Stimulated activated CD4-positive, alpha-beta T cell treated with anti-CD3 and anti-CD28 coated beads, Interleukin-2, amount 100 ng/mL, for 24 hours (primary cell): ENCODE measurements at places on chromosomes 7 and 10.
A peak's percentile ranks its signal among the peaks of the same experiment; 100 is the strongest.

- no peak for DNase-seq
Measured at GRCh38 chr10:102753718-102754117, 10.0 kb downstream of the WBP1L start.

- no peak for DNase-seq
Measured at GRCh38 chr10:129710510-129710847, 243.4 kb downstream of the MGMT start.

DNA sequence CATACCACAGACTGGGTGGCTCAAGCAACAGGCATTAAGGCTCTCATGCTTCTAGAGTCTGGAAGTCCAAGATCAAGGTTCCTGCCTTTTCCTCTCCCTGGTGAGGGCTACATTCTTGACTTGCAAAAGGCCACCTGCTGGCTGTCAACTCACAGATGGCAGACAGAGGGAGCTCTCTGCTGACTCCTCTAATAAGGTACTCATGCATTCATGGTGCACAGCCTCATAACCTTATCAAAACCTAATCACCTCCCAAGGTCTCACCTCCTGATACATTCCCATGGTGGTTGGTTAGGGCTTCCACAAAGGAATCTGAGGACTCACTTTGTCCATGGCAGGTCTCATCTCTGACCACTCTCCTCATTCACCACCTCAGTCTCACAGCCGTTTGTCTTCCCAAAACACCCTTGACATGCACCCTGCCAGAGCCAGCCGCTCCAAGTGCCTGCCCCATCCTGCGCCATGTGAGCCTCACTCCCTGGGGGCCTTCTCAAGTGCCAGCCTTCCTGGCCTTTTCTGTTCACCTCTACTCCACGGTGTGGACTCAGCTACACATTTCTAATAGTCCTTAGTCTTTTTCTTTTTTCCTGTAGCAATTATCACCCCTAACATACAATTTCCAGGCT lies 400.3 kb upstream of the ADARB2 start:
- DNase-seq: peak; percentile 4

GRCh38 chr10:125878957-125879835 lies 1.9 kb downstream of the DHX32 start:
- DNase-seq: no peak

DNA sequence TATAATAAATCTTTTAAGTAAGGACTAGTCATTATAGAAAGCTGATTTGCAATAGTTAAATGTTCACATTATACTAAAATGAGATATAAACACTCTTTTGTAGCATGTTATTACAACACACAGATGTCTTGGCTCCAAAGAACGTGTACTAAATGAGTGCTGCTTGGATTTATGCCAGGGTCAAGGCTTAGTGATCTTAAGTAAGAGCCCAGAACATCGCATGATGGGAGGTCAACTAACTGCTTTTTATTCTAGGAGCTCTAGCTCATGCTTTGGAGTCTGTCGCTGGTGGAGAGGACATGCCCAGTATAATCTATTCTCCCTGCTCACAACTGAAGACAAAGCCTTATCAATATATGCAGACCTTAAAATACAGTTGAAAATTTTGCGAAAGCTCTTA lies 315.1 kb downstream of the BBS9 start:
- no peak for DNase-seq

DNA sequence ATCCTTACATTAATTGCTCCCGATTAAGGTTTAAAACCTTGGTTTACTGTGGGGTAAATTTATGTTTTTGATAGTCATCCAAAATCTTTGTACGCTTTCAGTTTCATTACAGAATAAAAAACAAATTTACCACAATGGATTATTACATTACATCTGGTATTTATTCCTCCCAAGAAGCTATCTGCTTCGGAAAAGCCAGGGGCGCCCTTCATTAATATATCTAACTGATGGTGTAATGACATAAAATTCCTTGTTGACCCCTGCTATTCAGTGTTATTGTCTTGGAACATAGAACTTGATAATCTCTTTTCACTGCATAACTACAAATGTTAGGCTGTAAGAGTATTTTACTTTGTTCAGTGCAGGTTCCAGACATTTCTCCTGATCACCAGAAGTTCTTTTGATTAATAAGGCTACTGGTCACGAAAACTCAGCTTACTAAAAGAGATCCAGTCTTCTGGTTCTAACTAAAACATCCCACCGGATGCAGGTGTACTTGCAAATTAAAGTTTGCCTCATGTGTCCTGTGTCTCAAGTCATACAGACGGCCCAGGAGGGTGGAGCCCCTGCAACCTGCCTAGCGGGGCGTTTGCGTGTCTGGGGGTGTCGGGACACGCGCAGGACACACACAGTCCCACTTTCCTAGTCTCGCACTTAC lies 581 bp upstream of the GLCCI1 start:
- DNase-seq: no peak

DNA sequence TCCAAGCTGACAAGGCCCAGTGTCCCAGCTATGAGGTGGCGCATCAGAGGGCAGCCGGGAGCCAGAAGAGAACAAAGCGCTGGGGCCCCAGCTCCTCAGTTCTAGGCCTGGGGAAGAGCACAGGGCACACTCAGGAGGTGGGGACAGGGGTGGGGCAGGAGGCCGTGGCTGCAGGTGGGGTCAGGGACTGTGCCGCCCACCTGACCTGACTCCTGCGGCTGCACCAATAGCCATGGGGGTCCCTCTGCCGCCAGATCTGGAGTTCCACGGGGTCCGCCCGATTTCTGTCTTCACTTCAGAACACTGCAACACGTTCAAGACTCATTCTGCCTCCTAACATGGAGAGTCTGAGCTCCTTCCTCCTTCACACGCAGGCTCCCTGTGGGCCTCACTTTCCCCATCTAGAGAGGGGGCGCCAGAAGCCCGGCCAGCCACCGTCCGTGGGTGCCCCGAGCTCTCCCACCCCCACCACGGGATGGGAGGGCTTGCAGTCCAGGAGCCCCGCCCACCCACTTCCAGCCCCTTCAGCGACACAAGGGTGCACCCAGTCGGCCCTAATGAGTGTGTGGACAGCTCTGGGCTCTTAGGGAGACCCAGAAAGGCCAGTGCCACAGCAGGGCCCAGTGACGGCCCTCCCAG lies 278.3 kb downstream of the MAD1L1 start:
- no peak for DNase-seq

- DNase-seq: no peak
Measured at GRCh38 chr10:6643962-6644361, 63.9 kb upstream of the PRKCQ start.

GRCh38 chr10:88545359-88545758 lies 37.8 kb downstream of the RNLS start:
- no peak for DNase-seq

DNA sequence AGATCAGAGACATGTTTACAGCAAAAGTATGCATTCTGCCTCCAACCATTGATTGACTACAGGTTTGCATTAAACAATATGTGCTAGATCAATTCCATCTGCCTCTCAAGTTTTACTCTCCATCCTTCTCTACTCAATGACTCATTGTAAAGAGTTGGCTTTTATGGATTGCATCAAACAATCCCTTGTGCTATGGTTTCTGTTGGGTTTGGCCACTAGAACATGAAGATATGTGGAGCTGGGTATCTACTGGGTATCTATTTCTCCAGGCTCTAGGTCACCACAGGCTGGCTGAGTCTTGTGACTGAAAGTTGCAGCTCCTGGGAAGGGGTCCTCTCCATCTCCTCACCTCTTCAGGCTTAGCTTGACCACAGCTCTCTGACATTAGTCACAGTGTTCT lies 204.7 kb downstream of the DGKI start:
- DNase-seq: no peak

GRCh38 chr10:48213047-48213446 lies 61.4 kb downstream of the FRMPD2 start:
- no peak for DNase-seq

DNA sequence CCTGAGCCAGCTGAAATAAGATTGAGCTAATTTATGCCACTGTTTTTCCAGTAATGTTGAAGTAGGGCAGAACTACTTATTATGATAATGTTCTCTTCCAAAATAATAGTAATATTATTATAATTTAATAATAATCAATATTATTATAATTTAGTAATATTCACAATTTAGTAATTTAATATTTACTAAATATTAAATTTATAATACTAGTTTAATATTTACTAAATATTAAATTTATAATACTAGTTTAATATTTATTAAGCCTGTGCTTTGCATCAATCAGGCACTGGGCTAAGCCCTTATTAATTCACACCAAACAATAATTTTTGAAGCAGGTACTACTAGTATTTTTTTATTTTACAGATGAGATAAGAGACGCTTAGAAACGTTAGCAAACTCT lies 170.1 kb downstream of the BBS9 start:
- DNase-seq: no peak

DNA sequence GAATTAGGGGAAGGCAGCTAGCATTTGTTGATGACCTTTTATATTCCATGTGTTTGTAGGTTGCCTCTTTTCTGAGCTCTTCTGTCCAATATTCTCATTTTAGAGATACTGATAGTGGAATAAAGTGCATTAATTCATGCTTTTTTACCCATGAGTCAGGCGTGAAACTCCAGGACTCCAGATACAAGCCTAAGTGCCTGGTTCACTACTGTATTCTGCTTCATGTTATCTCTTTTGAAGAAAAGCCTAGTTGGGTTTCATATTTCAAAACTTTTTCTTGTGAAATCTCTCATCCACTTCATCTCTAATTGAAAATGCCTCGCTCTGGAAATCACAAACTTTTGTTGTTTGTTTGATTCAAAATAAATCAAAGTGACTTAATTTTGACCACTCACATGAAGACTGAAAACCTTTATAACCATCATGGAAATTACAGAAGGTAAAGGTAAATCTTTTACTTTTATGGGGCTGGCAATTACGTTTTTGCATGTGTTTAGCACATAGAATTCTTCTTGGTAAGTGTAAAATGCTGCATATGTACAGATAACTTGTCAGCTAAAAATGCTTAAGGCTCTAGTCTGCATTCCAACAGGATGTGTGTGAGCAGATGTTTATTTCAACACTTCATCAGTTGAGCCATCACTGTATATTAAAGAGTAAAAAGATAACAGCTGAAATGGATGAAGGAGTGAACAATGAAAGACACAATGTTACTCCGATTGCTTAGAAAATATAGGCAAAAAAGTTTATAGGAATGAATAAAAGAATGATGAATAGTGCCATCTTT lies 961.8 kb upstream of the CELF2 start:
- no peak for DNase-seq

- DNase-seq: no peak
Measured at GRCh38 chr7:23136216-23136615, 30.6 kb downstream of the KLHL7 start.

- peak; percentile 39 for DNase-seq
Measured at GRCh38 chr10:87850742-87851205, 12.6 kb downstream of the KLLN start.

DNA sequence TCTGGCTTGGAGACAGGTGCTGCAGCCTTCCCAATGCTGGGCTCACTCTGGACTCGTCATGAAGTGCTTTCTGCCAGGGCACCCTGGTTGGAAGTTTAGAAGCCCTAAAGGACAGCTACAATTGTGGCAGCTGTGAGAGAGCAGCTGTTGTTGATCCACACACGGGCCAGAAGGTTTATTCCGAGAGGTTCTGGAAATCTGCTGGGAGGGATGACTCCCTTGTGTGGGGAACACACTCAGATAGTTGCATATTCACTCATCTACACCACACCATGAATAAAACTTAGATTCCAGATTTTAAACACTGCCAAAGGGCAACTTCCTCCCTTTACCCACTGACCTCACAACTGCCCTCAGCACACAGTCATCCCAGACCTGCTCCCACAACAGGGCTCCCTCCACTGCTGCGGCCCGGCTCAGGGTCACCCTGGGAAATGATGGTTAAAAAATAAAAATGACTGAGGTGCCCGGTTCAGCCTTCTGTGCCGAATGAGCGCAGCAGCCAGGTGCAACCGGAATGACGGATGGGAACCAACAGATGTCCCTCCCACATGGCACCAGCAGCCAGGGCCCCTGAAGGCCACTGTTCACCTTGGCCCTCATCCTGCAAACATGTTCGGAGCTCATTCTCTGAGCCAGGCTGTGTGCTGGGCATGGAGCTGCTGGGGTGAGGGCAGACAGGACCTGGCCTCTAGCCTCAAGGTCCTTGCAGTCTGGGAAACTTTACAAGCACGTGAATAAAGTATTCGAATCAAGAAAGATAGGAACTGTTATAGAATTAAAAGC lies 40.2 kb downstream of the ASB13 start:
- no peak for DNase-seq

- no peak for DNase-seq
Measured at GRCh38 chr10:111083222-111084095, 6.6 kb downstream of the ADRA2A start.

GRCh38 chr10:13716081-13717071 lies 129.6 kb downstream of the PRPF18 start:
- no peak for DNase-seq

- no peak for DNase-seq
Measured at GRCh38 chr7:92584953-92585352, 5.2 kb downstream of the FAM133B start.

DNA sequence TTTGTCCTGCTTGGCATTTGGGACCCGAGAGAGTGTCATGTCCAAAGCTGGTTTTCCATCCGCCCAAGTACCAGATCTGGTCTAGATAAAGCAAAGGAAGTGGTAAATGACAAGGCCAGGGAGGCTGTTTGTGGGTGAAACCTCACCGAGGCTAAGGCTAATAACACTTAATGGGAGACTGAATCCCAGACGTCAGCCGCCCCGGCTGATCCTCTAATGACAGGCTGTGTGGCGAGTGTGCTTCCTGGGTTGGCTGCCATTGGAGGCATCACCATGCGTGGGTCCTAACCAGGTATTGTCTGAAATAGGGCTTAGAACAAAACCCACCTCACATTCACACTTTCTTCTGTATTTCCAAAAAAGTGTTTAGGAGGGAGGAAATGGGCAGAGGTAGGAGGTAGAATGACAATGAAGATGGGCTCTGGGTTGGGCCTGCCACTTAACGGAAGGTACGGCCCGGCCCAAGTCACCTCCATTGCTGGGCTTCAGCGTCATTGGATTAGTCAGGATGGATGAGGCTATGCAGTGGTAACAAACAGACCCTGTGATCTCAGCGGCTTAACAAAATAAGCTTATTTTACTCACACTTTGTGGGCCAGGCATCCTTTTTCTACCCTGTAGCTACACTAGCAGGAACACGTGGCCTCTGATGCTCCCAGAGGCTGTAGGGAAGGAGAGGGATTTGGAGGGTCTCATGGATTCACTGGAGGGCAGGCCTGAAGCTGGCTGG lies 59.7 kb downstream of the PROSER2 start:
- no peak for DNase-seq

DNA sequence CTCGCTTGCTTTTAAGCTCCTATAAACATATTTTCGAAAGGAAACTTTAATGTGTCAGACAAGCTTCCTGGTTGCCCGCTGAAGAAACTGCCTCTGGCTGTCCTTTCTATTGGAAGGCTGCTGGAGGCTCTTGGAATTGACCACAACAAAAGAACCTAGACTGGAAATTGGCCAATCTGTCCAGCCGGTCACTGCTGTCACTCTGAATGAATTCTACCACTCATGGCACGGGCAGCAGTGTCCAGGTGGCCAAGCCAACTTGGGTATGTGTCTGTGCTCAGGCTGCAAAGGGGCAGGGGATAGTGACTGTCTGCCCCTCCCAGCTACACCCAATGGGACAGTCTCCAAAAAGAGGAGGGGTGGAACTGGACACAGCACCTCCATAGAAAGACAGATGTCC lies 57.6 kb downstream of the CDH23 start:
- no peak for DNase-seq

- DNase-seq: no peak
Measured at GRCh38 chr7:72435925-72436480, 23.9 kb upstream of the CALN1 start.
